ENCODE measurements at places on chromosomes 5 and 9. TPM values are rescaled to one million over a fixed set of nuclear protein-coding genes. Genes with fewer than 3 reads are reported as not detected.

Gene WDR36
- 33.7 TPM for total RNA-seq

Gene SPAAR
- total RNA-seq, result 0.31 TPM

Gene ROR2
- total RNA-seq, result not detected

Gene SLC45A2
- total RNA-seq, result not detected

Gene CA9
- total RNA-seq, result not detected

Gene TAL2
- total RNA-seq, result not detected
